ENCODE measurements at places on chromosomes 7 and 10.

DNA sequence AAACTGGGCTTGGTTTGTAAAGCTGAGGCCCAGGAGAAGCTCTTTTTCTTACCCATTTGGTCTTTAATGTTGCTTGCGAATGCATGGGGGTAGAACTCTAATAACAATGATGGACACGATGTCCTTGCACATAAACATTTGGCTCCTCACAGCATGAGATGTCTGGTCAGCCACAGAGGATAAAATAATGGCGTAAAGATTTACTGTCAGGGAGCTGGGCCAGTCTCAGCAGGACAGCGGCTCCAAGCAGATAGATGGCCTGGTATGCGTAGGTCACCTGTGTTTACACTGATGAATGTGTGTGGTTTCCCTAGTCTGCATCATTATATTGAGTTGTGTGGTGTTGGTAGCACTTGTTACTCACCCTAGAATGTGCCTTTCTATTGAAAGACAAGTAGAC, 537.4 kb downstream of the CNTNAP2 start:
- no peak for DNase-seq

DNA sequence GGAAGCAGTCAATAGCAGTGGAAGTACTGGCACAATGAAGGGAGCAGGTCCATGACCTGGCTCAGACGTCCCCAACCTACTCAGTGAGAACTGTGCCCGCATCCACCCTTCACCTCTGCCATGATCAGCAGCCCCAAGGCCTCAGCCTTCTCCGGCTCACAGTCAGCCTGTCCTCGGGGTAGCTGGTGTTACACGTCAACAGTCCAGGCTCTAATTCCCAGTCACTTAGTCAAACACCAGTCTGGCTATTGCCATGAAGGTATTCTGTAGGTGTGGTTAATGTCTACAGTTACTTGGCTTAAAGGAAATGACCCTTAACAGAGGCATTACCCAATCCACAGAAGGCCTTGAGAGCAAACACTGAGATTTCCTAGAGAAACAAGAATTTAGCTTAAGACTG, 49.1 kb downstream of the GRB10 start:
- DNase-seq: no peak

- DNase-seq: no peak
Measured at GRCh38 chr7:134120405-134120804, 6.7 kb upstream of the LRGUK start.

DNA sequence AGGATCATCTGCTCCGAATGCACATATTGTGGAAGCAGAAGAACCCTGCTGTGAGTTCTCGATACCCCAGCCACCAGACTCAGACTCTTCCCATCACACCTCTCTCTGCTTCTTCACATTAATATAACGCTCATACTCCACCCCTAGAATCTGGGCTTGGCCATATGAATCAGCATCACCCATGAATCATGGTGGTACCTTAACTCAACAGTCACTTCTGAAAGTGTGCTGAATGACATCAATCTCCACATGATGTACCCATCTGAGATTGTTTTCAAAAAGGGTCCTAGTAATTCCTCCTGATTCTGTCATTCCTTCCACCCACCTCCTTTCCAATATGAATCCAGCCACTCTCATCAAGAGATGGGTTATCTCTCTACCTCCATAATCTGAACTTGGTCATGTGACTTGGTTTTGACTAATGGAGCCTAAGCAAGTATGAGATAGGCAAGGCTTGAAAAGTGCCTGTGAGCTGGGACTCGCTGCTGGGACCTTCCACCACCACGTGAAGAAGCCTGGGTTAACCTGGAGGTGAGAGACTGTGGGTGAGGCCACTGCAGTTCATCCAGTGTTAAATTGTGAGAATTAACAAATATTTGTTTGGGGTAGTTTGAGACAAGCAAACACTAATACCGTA, 15.4 kb downstream of the YWHAG start:
- no peak for DNase-seq

DNA sequence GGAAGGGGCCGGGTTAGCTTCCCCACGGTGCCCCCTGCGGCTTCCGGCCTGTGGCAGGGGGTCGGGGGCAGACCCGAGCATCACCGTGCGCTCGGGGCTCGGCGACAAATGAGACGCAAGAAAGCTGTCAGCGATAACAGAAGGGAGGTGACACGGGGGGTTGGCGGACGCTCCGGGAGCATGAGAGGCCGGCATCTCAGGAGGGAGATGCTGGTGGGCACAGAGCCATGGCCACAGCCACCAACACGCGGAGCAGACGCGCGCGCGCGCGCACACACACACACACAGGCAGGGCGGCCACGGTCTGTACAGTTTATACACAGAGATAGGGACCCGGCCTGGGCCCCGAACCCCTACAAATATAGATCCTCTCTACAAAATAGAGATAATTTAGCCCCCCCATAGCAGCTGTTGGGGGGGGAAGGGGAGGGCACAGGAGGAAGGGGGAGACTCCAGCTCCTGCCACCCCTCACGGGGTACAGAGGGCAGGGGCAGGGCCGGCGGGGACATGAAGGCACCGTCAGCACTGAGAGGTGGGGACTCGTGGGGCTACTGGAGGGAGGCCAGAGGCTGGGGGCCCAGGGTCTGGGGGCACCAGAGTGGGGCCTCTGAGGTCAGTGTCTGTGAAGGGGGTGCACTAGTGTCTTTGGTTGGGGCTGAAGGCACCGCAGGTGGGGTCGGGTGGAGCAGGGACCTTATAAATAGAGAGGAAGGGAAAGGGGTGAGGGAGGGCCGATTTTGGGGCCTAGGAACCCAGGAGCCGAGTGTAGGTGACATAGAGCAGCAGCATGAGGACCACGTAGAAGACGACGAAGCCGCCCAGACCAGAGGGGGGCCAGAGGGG, 884 bp upstream of the SAP25 start:
- no peak for DNase-seq

DNA sequence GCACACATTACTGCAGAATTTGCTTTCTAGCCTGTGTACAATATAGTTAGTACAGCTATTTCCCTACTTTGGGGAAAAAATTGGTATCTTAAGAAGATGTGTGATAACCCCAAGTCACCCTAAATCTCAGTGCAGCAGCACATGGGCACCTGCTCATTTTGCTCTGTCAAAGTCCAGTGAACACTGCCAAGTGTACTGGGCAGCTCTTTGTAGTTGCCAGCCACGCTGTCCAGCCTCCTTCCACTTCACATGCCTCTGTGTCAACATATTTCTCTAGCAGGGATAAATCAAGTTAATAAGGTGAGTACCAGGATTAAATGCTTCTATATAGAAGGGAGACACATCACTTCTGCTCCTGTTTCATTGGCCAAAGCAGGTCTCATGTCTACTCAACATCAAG, 87.1 kb upstream of the CDC14C start:
- no peak for DNase-seq

DNA sequence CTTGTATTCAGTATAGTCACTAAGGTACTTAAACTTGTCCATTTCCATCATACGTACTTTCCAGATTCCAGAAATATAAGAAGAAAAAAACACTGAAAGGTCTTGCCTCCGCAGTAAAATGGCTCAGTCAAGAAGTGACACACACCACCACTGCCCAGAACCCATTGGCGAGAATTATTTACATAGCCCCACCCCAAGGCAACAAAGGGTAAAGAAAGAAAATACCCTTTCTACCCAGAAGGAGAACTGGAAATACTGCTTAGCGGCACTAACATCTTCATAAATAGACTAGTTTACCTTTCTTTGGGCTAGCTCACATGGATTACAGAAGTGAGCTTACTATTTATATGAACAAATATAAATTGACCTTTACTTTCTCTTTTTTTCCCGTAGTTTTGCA, 194.0 kb downstream of the PPP1R9A start:
- no peak for DNase-seq

GRCh38 chr10:30505543-30506298, 71.7 kb downstream of the MAP3K8 start:
- no peak for DNase-seq

DNA sequence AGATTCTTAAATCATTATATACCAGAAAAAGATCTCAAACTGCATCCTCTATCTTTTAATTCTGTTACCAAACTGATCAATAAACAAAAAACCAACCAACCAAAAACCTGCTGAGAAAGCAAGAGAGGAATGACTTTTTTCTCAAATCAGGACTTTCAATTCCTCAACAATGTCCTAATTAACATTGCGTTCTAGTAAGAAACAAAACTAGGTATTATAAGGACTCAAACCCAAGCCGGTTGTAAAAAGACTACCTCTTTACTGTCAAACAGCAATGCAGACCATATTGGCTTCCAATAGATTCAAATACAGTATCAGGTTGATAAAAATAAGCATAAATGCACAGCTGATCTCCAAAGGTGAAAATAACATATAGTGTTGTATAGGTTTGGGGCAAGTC, 57.3 kb downstream of the ETV1 start:
- no peak for DNase-seq

- no peak for DNase-seq
Measured at GRCh38 chr7:87345962-87346371, 503 bp downstream of the CROT start.

GRCh38 chr10:131346456-131346855, 34.9 kb upstream of the TCERG1L start:
- DNase-seq: no peak

GRCh38 chr10:386771-387592, 251.7 kb downstream of the ZMYND11 start:
- DNase-seq: no peak

GRCh38 chr10:80453842-80454512, at the start of gene TSPAN14:
TSPAN14 (plus strand) TSS chr10:80454310; CDS start chr10:80489234, 34,924 bp downstream.
- DNase-seq: no peak

DNA sequence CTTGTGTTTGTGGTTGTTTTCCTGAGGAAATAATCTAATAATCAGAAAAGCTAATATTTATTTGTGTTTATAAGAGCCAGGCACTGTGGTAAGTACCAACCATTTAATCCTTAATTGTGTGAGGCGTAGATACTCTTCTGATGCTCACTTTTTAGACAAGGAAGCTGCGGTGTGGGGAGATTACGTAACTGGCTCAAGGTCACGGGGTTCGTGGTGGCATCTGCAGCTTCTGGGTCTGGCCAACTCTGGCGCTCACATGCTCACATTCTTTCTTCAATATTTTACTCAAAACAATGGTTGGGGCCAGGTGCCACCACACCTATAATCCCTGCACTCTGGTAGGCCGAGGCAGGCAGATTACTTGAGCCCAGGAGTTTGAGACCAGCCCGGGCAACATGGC, 77.6 kb downstream of the RALA start:
- DNase-seq: no peak

GRCh38 chr7:4768597-4769569, 6.5 kb upstream of the AP5Z1 start:
- no peak for DNase-seq

GRCh38 chr10:5604961-5605360, 61.4 kb downstream of the ASB13 start:
- no peak for DNase-seq

- no peak for DNase-seq
Measured at GRCh38 chr10:92688927-92689662, 660 bp upstream of the HHEX start.

- DNase-seq: no peak
Measured at GRCh38 chr10:61890881-61891409, 10.6 kb upstream of the ARID5B start.

- DNase-seq: no peak
Measured at GRCh38 chr10:12333380-12334185, 15.8 kb upstream of the CAMK1D start.

- DNase-seq: no peak
Measured at GRCh38 chr7:20188567-20188966, 28.6 kb downstream of the MACC1 start.

GRCh38 chr7:131254211-131254610, 73.5 kb upstream of the MKLN1 start:
- DNase-seq: no peak

- DNase-seq: no peak
Measured at GRCh38 chr7:79096361-79096805, 357.1 kb downstream of the MAGI2 start.

DNA sequence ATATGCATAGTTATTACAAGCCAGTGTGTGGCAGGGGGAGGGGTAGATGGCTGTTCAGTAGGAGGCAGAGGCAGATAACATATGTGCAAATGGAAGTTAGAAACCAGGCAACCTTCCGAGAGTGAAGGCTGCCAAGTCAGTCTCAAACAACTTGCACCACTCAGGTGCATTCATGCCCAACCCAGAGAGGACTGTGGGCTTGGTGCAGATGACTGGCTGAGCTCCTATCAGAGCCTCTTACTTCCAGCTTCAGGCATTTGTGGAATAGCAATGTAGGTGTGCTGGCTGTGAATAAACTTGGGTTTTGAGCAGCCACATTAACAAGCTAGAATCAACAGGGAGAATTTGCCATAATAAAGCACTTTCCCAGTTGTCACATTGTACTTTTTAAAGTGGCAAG, 789.8 kb downstream of the PHTF2 start:
- no peak for DNase-seq

DNA sequence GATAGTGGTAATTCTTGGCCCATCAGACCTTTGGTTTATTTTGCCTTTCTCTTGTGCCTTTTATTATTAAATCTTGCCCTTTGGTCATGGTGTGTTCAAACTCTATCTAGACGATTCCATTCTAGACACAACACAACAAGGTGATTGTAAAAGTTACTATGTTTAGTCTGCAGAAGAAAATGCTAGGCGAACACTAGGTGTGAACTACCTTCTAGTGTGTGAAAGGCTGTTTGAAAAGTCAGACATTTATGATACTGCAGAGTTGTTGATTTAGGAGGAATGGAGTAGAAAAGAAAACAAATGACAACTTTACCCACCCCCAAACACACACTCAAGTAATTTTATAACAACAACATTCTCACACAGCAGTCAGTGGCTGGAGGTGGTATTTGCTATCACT, 103.4 kb downstream of the PLXDC2 start:
- no peak for DNase-seq

DNA sequence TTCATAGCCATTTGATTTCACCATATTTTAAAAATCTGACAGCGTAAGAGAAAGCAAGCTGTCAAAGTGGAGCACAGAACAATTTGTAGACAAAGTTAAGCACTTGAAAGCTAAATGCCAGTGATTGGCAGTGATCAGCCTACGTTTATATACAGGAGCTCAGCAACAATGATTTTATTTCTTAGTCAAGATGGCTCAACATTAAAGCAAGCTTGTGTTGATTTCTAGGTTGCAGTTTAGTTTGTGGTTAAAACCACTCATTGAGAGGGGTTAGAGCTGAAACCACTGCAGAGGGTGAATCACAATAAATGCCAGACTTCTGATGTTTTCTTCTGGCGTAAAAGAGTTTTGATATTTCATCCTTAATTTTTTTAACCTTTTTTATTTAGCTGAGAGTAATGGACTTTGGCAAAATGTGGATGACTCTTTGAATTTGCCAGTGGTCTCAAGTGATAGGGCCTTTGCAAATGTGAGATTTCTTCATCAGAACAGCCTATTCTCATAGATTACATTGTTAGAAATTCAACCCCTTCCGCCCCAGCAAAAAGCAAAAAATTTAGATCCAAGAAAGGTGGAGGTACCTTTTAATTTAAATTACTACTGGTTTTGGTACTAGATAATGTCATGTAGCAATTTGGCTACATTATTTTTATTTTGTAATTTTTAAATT, 73.8 kb downstream of the SHOC2 start:
- DNase-seq: no peak

DNA sequence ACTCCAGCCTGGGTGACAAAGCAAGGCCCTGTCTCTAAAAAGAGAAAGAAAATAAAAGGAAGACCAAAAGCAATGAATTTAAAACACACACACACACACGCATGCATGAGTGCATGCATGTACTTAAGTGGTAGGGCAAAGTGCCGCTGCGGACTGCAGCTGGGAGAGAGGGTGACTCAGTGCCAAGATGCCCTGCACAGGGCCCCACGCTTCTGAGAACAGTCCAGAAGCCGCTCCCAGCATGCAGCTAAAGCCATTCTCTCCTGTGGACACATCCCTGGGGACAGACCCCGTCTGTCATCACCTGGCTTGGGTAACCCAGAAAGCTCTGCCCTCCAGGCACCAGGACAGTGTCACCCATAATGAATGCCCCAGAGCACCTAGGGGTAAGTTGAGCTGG, 61.0 kb upstream of the MYL10 start:
- no peak for DNase-seq

- no peak for DNase-seq
Measured at GRCh38 chr7:151076863-151077704, 3.5 kb downstream of the FASTK start.
